ENCODE measurements at places on chromosomes 6 and 20. TPM values are rescaled to one million over a fixed set of nuclear protein-coding genes. Genes with fewer than 3 reads are reported as not detected.

KDM1B gene
- total RNA-seq = 36.2 TPM

SCRT2 gene
- 0.40 TPM for total RNA-seq

C6orf141 gene
- total RNA-seq = 1.4 TPM

PXDC1 gene
- 14.4 TPM for total RNA-seq

KCNK17 gene
- 0.20 TPM for total RNA-seq

OR2J1 gene
- total RNA-seq = not detected

MAP1LC3A gene
- total RNA-seq = 134 TPM

HLA-DOA gene
- 5.8 TPM for total RNA-seq

FRK gene
- total RNA-seq = 1.9 TPM

ANKRD6 gene
- 48.6 TPM for total RNA-seq

BYSL gene
- 8.4 TPM for total RNA-seq

HLA-DQB1 gene
- 0.30 TPM for total RNA-seq

MYCT1 gene
- total RNA-seq = 16.9 TPM

PHACTR3 gene
- total RNA-seq = 27.9 TPM

PTPRA gene
- total RNA-seq = 171 TPM

ATP6V1G2 gene
- total RNA-seq = 63.3 TPM

ULBP2 gene
- 0.89 TPM for total RNA-seq

SLC13A3 gene
- total RNA-seq = 303 TPM

PRL gene
- total RNA-seq = 0.11 TPM

HLA-DRB5 gene
- total RNA-seq = 0.30 TPM

GPR6 gene
- total RNA-seq = 0.59 TPM

MLN gene
- 0.39 TPM for total RNA-seq

LAMA2 gene
- 172 TPM for total RNA-seq

Measured in spinal cord (tissue), 10 donors.